ENCODE measurements at places on chromosomes 1 and 21.

DNA sequence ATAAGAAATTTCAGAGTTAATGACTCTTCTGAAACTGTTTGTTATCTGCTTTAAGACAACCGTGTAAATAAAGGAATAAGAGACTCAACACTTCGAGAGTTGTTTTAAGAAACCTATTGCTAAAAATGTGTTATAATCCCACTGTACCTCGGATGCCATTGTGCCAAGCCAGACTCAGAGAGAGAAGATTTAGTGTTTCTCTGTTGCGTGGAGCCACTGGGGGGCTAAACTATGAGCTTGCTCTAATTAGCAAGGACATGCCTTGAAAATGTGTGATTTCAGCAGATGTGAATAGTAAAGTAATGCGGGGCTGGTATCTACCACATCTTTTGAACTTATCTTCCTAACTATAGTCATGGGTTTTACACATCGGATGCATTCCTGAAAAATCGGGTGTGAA, 56.2 kb upstream of the TARBP1 start:
- no peak for DNase-seq

- peak; percentile 82 for DNase-seq
Observed at GRCh38 chr1:17494114-17494729, 45.3 kb upstream of the ARHGEF10L start.

- no peak for DNase-seq
Observed at GRCh38 chr21:42651515-42652401, 1.7 kb upstream of the PDE9A start.

DNA sequence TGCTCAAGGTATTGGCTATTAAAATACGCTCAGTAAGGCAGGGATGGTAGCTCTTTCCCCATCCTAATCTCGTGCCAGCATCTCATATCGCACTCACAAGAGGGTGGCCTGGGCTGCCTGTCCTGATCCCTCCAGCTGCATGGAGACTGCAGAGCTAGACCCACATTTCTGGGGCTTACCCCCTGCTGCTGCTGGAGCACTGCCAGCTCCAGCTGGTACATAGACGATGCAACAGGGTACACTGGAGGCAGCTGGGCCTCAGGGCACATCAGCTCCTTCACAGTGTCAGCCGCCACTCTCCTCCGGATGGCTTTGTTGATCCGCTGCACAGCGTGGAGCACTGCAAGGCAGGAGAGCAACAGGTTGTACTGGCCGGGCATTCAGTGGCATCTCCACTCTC, 16.0 kb downstream of the IQGAP3 start:
- no peak for DNase-seq

GRCh38 chr1:87426463-87427249, 98.0 kb downstream of the LMO4 start:
- DNase-seq = no peak

- DNase-seq = no peak
Observed at GRCh38 chr1:177435364-177435763, 264.6 kb downstream of the BRINP2 start.

DNA sequence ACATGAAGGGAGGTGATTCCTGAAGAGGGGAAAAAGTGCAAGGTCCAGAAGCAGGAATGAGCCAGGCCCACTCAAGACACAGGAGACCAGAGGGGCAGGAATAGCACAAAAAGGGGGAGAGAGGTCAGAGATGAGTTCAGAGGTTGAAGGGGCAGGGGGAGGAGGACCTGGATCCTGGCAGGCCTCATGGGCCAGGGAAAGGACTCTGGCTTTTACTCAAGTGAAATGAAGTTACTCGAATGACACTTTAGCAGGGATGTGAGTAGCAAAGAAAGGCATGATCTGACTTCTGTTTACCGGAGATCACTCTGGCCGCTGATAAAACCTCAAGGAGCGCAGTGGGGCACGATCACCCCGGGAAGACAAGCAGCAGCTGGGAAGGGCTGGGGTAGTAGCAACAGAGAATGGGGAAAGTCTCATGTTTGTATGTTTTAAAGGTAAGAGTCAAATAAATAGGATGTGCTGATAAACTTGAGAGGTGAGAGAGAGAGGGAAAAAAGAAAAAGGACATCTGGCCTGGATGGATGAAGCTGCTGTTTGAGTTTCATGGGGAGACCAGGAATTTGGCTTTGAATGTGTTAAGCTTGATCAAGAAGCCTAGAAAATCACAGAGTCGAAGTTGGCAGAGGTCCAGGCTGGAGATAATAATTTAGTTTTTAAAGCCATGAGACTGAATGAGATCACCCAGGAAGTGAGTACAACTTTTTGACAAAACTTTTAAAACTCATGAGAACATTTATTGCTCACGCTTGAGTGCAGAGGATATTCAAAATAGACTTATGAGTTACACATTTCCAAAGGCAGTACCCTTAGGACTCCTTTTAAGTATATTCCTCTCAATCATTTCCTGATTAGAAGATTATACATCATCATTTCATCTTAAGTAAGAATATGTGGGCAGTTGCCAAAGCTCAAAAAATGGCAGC, 156.0 kb downstream of the RERE start:
- DNase-seq = peak; percentile 39

- no peak for DNase-seq
Observed at GRCh38 chr1:155043301-155043702, 7.8 kb upstream of the ADAM15 start.

DNA sequence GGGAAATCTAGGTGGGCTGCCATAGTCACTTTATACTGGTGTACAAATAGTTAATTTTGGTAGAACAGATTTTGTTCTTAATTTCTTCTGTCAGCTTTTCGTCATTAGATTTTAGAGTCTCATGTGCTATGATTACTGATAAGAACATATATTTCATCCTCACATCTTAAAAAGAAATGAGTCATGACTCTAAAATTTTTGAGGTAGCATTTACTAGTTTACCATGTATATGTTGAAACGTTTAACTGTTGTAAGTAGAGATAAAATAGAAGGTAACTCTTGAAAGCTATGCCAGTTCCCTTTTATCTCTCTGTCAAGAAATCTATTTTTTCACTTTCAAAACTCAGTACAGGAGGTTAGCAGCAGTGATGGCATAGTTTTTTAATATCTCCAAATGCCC, 53.4 kb downstream of the KLHL20 start:
- DNase-seq = no peak

GRCh38 chr1:168243636-168244212, 17.9 kb downstream of the SFT2D2 start:
- DNase-seq = no peak

GRCh38 chr1:113809670-113810602, 2.3 kb downstream of the RSBN1 start:
- no peak for DNase-seq

GRCh38 chr1:74714429-74715235, 18.2 kb downstream of the CRYZ start:
- peak; percentile 21 for DNase-seq

GRCh38 chr1:101073836-101074235, 48.3 kb upstream of the DPH5 start:
- DNase-seq = no peak

DNA sequence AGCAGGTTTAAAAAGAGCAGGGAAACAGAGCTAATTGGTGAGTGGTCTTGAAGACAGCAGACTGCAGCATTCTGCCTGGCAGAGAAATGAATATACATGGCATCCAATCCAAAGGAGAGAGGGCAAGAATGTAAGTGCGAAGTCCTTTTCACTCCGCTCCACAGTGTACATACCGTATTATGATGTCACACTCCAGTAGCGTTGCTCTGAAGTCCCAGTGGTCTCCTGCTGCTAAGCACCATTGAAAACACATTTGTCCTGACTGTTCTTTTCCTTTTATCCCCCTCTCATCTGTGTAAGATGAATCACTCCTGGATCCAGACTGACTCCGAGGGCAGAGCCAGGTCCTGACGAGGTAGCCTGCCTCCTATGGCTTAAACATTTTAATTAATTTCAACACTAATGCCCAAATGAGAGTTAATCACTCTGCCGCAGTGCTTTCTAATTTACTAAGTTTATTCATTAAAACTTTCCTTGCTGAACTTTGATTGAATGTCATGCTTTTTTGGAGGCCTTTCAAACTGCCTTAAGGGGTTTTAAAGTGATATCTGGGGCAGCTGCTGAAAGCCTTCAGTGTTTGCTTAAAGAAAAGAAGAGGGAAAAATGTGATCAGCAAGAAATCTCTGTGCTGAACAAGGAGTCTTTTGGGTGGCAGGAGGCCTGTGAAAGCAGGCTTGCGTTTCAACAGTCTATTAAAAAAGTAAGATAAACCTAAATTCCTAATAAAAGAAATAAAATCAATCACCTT, 227.2 kb downstream of the ATG4C start:
- no peak for DNase-seq

GRCh38 chr21:44093761-44094160, 13.4 kb upstream of the PWP2 start:
- DNase-seq = no peak
